ENCODE measurements at places on chromosomes 1 and 21.
A peak's percentile ranks its signal among the peaks of the same experiment; 100 is the strongest.

DNA sequence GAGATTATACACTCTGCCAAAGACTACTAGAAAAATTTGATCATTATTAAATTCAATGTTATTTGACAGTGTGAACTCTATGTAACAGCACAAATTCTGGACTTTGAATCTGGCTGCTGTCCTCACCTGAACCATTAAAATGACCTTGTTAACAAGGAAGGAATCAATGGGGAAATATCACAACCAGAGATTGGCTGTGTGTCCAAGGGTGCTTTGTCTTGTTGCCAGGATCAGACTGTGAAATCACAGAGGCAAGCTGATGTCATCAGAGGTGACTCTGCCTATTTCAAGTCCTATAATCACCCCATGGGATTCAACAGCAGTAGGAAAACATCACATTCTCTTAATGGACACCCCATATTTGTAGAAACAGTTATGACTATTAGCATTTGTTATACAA lies 46.8 kb downstream of the ADAMTS5 start:
- no peak for DNase-seq

DNA sequence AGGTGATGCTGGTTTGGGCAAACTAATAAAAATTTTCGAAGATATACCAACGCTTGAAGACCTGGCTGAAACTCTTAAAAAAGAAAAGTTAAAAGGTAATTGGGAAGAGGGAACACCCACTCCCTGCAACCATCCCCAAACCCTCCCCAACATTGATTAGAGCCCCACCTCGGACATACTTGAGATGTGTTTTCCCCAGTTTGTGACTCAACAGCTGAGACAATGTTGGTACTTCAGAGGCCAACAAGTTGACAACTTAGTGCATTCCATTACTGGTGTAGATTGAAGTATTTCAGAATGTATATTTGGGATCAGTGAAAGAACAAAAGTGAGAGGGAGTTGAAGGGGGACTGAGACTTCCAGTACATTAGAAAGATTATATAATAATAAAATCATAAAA lies 5.1 kb downstream of the IFI16 start:
- DNase-seq, result no peak

DNA sequence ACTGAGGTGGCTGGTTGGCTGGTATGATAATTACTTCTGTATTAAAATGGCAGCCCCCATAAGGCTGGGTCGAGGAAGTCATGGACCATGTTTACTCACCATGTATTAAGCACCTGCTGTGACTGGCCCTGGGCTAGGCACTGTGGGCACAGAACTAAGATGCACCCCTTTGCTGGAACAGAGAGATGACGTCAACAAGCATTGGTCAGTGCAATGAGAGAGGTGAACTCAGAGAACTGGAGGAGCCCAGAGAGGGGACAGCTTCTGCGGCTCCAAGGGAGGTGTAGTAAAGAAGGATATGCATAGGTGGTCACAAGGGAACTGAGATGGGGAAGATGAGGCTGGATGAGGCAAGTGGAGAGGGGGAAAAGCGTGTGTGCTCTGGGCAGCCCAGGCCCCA lies 88.7 kb downstream of the KAZN start:
- DNase-seq, result no peak

DNA sequence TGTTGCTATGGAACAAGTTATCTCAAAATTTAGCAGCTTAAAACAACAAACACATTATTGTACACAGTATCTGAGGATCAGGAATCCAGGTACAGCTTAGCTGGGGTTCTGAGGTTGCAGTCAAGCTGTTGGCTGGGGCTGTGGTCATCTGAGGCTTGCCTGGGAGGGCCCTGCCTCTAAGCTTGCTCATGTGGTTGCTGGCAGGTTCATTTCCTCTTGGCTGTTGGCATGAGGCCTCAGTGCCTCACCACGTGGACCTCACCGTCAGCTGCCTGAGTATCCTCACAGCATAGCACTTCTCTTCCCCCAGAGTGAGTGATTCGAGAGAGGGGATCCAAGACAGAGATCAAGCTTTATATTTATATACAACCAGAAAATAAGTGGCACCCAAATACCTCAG lies 18.6 kb downstream of the NTPCR start:
- DNase-seq, result peak; percentile 51

DNA sequence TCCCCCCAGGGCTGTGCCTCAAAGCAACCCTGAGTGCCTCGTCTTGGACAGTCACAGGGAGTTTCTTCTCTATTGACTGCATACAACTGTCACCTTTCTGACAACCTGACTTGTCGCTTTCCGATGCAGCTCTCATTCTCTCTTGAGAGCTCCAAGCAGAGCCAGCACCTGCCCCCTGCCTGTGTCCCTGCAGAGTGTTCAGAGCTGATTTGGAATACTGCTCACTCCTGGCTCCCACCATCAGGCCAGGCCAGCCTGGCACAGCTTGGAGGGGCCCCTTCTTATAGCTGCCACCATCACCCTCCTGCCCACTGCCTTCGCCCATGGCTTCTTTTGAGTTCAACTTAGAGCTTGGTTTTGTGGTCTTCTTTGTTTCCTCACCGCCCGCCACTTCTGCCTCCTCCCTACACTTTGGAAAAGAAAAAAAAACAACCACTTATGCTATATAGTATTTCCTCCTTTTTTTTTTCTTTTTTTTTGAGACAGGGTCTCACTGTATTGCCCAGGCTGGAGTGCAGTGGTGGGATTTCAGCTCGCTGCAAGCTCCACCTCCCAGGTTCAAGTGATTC lies 12.3 kb downstream of the NCF2 start:
- no peak for DNase-seq

DNA sequence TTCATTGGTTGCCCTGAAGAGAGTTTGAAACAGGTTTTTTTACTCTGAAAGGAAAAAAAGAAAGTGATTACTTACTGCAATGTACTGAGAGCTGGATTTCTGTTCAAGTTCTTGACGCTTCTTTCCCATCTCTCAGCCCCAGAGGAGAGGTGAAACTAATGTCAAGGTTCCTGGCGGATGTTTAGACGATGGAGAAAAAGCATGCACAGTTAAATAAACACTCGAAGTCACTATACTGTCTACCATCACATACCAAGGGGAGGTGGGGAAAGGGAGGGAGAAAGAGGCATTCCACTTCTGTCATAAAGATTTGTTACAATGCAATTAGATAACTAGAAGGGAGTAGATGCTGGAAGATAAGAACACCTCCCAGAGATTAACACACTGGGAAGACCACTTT lies 177.0 kb upstream of the TNR start:
- DNase-seq, result no peak

Data from T-helper 2 cell (primary cell).